Stimulated activated CD8-positive, alpha-beta memory T cell treated with anti-CD3 and anti-CD28 coated beads, Interleukin-7, amount 100 ng/mL, for 24 hours (primary cell): ENCODE measurements at places on chromosomes 4 and X.

DNA sequence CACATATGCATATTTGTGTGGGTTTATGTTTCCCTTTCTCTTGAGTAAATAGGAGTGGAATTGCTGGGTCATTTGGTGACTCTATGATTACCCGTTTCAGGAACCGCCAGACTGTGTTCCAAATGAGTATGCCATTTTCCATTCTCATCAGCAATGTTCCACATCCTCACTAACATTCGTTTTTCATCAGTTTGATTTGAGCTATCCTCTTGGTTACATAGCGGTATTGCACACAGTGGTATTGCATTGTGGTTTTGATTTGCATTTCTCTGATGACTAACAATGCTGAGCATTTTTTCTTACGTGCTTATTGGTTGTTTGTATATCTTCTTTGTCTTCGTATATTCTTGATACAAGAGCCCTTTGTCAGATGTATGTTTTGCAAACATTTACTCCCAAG, 218.0 kb upstream of the AMOT start:
- no peak for DNase-seq

- DNase-seq, result no peak
These were observed 523.3 kb downstream of the SMARCA1 start for GRCh38 chrX:129000018-129000417.

- no peak for DNase-seq
These were observed 570.4 kb upstream of the GALNTL6 start for GRCh38 chr4:171242831-171243230.

- DNase-seq, result no peak
These were observed 1.9 kb upstream of the FGG start for GRCh38 chr4:154614306-154614705.

- DNase-seq, result no peak
These were observed 2.9 kb downstream of the OTUD4 start for GRCh38 chr4:145177511-145177905.

- no peak for DNase-seq
These were observed 32.8 kb downstream of the TRMT44 start for GRCh38 chr4:8473198-8473919.

GRCh38 chr4:175930471-175930870, 118.4 kb upstream of the GPM6A start:
- DNase-seq, result no peak

- DNase-seq, result no peak
These were observed 57.4 kb downstream of the CCSER1 start for GRCh38 chr4:90184560-90184959.

DNA sequence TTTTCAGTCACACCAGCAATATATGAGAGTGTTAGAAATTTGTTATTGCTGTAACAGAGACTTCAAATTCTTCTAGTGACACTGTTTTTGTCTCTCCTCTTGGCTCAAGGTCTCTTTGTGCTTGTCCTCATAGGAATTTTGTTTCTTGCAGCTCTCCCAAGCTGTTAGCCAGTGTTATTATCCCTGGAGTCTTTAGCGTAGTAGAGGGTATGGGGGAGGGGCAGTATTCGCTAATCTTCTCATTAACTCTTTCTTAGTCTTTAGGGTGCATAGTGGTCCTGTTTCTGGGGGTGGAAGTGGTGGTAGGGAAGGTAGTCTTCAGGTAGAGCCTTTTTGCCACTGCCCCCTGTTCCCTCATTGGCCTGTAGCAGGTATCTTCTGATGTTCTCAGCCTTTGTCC, 79.4 kb downstream of the JADE3 start:
- no peak for DNase-seq

DNA sequence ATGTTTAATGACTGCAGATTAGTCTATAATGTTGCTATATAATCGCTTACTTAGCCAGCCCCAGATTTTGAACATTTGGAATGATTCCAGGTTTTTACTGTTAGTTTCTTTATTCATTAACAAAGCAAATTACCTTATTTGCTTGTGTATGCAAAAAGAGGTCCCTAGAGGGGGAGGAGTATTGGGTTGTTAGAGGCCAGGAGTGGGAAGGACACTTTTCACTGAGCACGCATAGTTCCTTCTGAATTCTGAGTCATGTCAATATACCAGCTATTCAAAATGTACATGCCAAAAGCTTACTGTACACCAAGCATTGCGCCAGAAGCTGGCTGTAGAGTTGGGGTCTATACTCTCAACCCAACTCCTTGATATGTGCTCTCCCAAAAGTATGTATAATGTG, 5.1 kb upstream of the DGAT2L6 start:
- no peak for DNase-seq

GRCh38 chr4:99921174-99921573, 25.2 kb downstream of the DNAJB14 start:
- DNase-seq, result no peak

GRCh38 chrX:102517326-102517725, 787 bp upstream of the TMSB15A start:
- no peak for DNase-seq

DNA sequence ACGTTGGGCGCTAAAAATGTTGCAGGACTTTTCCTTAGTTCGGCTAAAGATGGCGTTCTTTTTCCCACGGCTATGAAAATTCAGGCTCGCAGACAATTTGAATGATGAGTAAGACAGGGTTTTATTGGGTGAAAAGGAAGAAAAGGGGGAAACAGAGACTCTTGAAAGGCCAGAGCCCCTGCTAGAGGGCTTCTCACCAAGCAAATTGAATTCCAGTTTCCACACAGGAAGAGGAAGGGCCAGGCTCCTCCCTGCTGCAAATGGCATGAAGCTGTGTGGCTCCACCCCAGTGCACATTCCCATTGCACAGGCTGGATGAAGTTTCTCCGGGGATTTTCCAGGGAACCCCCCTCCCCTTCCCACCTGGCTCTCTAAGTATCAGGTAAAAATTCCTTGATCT, 210.9 kb downstream of the KLHL4 start:
- no peak for DNase-seq

DNA sequence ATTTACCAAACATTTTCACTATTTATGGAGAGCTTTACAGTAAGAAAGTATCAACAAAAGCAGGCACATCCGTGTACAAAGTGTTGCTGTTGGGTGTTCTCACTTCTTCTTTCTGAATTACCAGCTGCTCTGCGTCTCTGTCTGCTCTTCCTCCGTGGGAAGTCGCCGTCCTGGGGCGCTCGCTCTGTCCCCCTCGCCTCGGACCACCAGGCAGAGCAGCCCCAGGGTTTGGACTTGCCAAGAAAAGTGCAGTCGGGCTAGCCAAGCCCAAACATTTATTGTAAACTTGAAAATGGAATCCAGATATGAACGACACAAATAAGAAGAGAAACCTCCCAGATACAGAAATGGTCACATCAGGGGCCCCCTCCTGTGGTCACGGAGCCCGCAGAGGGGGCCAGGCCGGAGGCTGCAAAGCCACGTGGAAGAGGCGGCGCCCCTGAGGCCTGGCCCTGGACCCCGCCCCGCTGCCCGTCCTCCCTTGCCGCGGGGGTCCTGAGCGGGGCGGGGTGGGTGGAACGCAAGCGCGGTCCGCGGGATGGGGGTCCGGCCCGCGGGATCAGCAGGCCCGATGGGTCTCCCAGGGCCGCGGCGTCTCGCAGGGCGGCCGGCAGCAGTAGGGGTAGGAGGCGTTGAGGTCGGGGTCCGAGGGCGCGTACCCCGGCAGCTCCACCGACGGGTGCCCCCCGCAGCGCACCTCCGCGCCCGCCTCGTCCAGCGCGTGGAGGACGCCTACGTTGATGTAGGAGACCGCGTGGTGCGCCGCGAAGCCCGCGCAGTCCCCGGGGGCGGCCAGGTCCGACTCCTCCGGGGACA, 1.5 kb downstream of the TMEM271 start:
- no peak for DNase-seq

DNA sequence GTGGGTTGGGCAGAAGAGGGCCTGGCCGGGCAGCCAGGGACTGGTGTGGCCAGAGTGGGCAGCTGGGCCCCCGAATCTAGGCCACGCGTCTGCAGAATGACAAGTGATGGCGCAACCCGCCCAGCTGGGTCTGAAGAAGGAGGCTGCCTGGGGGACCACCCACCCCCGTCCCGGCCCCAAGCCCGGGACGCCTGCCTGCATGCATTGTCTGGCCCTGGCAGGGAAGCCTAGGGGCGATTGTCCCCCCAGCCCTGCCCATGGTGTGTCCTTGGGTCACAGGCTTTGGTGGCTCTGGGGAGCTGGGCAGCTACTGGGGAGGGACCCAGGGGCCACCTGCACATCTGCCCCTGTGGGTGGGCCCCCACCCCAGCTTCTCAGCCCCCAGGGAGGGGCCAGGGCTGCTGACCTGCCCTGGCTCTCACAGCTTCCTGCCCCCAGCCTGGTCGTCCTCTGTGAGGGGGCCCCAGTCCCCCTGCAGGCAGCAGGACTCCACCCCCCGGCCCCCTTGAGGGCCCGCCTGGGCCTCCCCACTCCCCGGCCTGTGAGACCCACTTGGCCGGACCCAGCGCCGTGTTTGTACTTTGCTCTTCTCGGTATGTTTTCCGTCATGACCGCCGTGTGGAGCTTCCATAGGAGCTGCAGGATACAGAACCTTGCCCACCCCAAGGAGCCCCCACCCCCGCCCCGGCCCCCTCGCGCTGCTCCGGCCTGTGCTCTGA, 4.9 kb downstream of the FGFR3 start:
- no peak for DNase-seq

- DNase-seq, result no peak
These were observed 128.2 kb upstream of the OTUD4 start for GRCh38 chr4:145308598-145308997.

DNA sequence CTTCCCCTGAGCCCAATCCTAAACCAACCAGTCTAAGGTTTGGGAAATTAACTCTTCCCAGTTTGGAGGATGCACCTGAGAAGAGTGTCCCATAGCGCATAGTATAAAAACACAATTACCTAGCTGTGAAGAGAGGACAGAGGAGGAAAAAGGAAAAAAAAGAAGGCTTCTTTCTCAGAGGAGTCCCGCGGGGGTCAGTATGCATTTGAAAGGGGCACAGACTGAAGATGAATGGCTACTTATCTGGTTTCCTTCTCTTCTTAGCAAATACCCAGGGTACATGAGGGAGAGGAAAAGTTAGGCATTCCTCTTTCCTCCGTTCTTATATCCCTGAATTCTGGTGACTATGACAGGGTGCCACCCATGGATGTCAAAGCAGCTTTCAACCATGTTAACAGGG, 96.9 kb downstream of the TMEM47 start:
- DNase-seq, result no peak

GRCh38 chrX:134894373-134894895, 96.4 kb upstream of the SMIM10 start:
- no peak for DNase-seq

- DNase-seq, result no peak
These were observed 45.0 kb upstream of the NKX1-1 start for GRCh38 chr4:1451106-1451751.

DNA sequence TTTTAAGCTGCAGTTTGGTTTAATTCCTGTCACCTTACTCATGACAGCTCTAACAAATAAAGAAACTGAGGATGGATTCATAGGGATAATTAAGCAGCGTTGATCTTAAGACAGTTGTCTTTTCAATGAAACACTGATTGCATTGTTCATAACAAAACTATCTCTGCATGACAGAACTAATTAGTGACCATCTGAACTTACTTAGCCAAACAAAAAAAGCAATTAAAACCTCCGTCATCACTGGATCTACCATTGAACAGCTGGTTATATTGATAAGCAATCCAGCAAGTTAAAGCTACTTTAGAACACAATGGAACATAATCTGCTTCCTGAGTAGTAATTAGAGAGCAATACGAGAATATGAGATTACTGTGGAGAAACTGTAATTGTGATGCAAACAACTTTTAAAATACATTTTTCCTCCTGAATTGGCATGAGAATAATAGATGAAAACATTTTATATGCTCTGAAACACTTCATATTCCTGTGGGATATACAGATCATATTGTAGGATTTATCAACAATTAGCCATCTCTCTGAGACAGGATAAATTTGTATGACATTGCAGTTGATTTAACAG, 2576.8 kb downstream of the PCDH7 start:
- DNase-seq, result no peak

- no peak for DNase-seq
These were observed 688 bp downstream of the UFSP2 start for GRCh38 chr4:185424905-185425646.

DNA sequence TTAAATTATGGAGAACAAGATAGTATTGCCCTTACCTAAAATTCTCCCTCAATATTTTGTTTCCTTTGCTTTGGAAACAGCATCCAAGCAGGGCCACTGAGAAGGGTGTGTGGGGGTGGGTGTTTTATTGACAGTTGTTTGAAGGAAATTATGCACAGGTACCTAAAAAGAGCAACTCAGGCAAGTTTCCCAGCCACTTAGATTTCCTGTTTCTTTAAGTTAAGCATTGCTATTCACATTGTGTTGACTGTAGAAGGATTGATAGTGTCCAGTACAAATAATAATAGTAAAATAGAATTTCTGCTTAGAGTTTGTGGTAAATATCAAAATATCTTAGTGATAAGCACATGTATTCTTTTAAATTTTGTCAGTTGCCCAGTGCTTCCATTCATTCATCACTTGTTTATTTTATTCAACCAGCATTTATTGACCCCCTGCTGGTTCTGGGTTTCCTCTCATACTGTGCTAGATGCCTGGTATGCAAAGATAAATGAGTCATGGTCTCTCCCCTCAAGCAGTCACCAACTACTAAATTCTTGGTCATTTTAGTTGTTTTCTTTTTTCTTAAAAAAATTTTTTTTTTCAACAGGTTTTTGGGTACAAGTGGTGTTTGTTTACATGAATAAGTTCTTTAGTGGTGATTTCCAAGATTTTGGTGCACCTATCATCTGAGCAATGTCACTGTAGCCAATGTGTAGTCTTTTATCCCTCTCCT, 50.0 kb downstream of the GALNT7 start:
- no peak for DNase-seq

GRCh38 chr4:78764498-78764961, 11.6 kb upstream of the BMP2K start:
- no peak for DNase-seq

GRCh38 chr4:112889619-112890527, 159.6 kb upstream of the ANK2 start:
- DNase-seq, result no peak

- DNase-seq, result no peak
These were observed 87.5 kb upstream of the ZFP42 start for GRCh38 chr4:187908079-187908561.

GRCh38 chr4:176443646-176444409, 124.1 kb downstream of the SPCS3 start:
- no peak for DNase-seq

DNA sequence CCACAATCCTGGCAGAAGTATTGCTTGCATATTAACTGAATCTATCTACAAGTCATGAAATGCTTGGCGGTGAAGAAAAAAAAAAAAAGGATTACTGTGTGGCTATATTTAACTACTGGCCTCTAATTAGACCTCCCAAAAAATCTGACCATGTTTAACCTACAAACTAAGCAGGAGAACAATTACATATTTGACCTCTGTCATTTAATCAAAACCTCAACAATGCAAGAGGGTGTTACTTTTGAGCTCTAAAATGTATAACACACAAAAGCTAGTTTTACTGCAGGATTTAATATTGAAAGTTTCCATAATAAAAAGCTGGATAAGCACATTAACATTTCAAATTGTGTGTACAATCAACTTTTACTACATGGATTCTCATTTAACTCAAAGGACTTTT, 1.5 kb downstream of the ITM2A start:
- no peak for DNase-seq

DNA sequence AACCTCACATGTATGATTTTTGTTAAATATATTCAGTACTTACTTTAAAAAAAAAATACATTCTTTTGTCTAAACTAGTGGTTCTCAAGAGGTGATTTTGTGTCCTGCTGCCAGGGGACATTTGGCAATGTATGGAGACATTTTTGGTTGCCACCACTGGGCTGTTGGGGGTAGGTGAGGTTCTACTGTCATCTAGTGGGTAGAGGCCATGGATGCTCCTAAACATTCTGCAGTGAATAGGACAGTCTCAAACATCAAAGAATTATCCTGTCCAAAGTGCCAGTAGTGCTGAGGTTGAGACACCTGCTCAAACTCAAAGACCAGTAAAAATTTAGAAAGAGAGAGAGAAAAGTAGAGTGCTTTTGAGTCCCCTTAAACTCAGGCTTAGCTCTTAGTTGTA, 32.9 kb upstream of the PGM2 start:
- no peak for DNase-seq
